ENCODE measurements at places on chromosomes 6 and 20. TPM values are rescaled to one million over a fixed set of nuclear protein-coding genes. Genes with fewer than 3 reads are reported as not detected.
A peak's percentile ranks its signal among the peaks of the same experiment; 100 is the strongest.

DNA sequence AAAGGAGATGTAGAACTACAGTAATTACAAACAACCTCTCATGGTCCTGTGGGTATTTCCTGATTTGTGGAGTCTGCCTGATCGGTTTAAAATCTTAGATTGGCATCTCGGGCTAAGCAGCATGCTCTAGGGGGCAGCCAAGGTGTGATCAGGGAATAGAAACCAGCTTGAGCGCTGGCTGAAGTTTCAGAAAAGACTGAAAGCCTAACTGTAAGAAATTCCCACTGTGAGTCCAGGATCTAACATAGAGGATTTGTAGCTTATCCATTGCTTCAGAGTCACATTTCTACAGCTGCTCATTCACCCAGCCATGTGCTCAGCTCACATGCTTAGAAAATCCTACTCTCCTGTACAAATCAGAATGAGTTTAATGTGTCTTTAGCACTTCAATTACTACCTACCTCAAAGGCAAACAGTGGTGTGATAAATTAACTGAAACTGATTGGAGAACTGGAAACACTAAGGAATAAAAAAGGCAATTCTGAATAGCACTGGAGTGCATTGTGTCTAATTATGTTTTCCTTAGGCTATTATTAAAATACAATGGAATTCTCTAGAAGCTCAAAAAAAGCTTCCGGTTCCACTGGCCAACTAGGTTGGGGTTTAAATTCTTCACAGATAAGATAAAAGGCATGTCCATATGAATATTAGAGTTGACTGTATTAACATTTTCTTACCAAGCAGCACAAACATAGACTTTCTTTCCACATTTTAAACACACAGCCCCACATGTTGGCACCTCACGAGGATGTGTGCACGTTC, 73.8 kb upstream of the MPC1 start:
- peak; percentile 23 for DNase-seq

DNA sequence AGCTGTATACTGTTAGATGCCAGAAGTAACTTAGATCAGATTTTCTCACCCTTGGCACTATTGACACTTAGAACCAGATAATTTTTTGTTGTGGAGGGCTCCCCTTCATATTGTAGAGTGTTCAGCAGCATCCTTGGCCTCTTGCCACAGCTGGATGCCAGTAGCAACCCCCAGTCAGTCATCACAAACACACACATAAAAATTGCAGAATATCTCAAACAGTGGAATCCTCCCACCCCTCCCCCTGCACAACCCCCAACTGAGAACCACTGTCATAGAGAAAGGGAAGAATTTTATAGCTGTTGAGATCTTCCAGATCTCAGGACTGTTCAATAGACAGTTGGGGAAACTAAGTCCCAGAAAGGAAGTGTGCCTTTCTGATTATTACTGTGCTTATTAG, 81.2 kb upstream of the VSTM2L start:
- peak; percentile 52 for DNase-seq

DNA sequence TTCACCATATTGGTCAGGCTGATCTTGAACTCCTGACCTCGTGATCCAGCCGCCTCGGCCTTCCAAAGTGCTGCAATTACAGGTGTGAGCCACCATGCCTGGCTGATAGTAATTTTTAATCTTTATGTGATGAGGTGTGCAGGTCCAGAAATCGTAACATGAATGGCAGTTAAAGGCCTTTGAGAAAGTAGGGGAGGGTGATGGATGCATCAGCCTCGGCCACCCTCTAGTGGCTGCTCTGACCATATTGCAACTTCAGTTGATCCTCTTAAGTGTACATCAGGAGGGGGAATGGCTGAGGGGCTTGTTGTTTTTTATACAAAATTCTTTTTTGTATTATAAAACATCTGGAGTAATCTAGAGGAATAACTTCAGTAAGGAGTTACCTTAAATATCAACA, 193.0 kb downstream of the ZFAND3 start:
- DNase-seq = peak; percentile 19

The PPP1R3G gene
- total RNA-seq = 0.29 TPM

The C6orf163 gene
- total RNA-seq = 0.46 TPM

All from LHCN-M2 (cell line).